ENCODE measurements at places on chromosomes 1 and 21. TPM values are rescaled to one million over a fixed set of nuclear protein-coding genes. Genes with fewer than 3 reads are reported as not detected.

KIAA1614 gene
- 13.6 TPM for total RNA-seq

RIMKLA gene
- total RNA-seq = 14.0 TPM

ATP1A2 gene
- 208 TPM for total RNA-seq

PTPN22 gene
- 0.13 TPM for total RNA-seq

PDPN gene
- 31.5 TPM for total RNA-seq

GJA9 gene
- not detected for total RNA-seq

PDZK1 gene
- 0.47 TPM for total RNA-seq

TFF2 gene
- not detected for total RNA-seq

EFNA4 gene
- 2.0 TPM for total RNA-seq

HAX1 gene
- total RNA-seq = 182 TPM

RNF115 gene
- 71.2 TPM for total RNA-seq

CORT gene
- total RNA-seq = not detected

HPCA gene
- not detected for total RNA-seq

Measured in heart right ventricle (tissue), 16 donors.